ENCODE measurements at places on chromosomes 12 and 14.

- no peak for DNase-seq
Observed at GRCh38 chr12:13045816-13046215, 1.6 kb downstream of the FAM234B start.

DNA sequence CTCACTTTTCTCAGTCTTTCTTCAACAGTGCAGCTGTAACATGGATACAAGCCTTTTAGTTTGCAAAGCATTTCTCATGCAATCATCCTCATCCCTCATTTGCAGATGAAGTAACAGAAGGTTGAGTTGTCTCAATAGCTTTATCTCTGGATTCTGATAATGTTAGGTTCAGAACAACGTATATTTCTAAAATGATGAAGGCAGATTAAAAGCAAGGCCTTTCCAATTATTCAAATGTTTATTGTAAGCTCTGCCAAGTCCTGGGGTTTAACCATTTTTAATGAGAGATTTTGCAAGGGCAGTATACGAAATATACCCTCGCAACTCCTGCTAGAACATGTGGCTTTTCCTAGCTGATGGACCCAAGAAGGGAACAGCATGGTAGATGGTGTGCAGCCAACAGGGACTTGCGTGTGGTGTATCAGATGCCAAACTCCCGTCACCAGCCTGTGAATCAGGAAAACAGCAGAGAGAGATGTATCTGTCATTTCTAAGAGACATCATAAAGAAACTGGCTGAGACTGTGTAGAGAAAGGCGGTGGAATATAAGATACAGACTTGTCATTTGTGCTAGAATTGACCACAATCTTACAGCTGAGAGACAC, 319.7 kb downstream of the MED13L start:
- DNase-seq, result no peak

DNA sequence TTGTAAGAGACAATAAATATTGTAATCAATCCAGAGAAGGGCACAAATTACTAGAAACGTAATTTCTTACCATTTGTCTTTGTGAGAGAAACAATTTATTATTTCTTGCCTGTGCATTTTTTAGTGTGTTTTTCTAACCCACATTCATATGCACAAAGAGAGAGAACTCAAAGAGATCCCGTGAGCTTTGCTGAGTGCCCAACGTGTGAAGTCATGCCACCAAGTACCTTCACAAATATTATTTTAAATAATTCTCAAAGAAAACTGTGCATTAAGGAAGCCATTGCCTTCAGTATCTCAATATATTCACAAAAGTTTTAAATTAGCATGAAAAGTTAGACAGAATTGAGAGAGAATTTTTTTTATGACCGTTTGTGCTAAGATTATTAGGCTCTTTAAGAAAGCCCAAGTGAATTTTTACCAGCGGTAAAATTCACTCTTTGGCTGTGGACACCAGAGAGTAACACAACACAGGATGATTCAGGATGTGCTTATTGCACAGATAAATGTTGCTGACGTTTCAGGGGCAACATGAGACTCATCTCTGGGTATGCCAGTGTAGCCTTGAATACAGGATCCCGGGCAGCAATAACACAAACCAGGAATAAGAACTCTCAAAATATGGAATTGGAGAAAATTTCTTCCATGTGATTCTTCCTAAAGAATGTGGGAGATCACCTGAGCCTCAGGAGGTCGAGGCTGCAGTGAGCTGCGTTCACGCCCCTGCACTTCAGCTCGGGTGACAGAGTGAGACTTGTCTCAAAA, 2.9 kb downstream of the ARHGDIB start:
- no peak for DNase-seq

GRCh38 chr12:68623984-68624383, 13.3 kb downstream of the RAP1B start:
- no peak for DNase-seq

DNA sequence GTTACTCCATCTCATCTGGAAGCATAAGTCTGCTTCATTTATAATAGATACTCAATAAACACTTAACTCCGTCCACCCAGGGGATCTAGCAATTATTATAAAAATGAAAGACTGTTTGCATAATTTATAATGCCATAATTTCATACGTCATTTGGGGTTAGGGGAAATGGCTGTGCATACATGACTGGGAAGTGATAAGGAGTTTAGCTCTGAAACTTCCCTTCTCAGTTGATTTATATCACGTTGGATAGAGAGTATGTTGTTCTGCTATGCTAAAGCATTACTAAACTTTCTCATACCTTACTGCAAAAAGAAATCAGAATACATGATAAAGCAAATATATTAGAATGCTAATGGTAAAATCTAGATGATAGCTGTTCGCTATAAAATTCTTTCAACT, 90.4 kb upstream of the DYNC1H1 start:
- no peak for DNase-seq

GRCh38 chr14:75196064-75196463, 19.7 kb upstream of the TMED10 start:
- DNase-seq, result no peak

GRCh38 chr14:69047255-69047654, 68.2 kb upstream of the ACTN1 start:
- no peak for DNase-seq

GRCh38 chr12:52901715-52902541, 2.9 kb downstream of the KRT8 start:
- DNase-seq, result no peak

GRCh38 chr14:104974665-104975390, 3.3 kb downstream of the AHNAK2 start:
- no peak for DNase-seq

GRCh38 chr14:57823015-57823660, 42.8 kb downstream of the SLC35F4 start:
- no peak for DNase-seq

DNA sequence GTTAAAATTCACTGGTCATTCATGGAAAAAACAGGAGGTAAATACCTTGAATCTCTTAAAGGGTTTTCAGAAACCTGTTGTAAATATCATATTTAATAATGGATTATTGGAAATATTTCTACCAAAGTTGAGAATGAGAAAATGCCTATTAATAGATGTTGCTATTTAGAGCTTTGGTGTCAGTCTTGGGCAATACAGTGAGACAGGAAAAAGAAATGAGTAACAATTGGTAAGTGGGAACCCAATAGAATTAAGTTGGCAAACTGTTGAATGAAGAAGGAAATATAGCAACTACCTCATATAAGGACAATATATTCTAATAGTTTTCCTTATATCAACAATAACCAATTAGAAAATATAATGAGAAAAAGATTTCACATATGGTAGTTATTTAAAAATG, 78.0 kb downstream of the ATF7IP start:
- DNase-seq, result no peak

DNA sequence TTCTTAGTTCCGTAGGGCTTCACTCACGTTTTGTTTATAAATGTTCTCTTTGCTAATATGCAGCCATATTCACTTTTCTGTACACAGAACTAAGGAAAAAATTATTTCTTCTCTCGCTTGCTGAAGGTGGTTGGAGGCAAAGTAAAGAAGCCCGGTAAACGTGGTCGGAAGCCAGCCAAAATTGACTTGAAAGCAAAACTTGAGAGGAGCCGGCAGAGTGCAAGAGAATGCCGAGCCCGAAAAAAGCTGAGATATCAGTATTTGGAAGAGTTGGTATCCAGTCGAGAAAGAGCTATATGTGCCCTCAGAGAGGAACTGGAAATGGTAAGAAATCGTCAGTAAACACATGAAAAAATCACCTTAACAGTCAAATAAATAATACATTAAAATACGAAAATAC, 24.0 kb downstream of the CREBL2 start:
- DNase-seq, result no peak

DNA sequence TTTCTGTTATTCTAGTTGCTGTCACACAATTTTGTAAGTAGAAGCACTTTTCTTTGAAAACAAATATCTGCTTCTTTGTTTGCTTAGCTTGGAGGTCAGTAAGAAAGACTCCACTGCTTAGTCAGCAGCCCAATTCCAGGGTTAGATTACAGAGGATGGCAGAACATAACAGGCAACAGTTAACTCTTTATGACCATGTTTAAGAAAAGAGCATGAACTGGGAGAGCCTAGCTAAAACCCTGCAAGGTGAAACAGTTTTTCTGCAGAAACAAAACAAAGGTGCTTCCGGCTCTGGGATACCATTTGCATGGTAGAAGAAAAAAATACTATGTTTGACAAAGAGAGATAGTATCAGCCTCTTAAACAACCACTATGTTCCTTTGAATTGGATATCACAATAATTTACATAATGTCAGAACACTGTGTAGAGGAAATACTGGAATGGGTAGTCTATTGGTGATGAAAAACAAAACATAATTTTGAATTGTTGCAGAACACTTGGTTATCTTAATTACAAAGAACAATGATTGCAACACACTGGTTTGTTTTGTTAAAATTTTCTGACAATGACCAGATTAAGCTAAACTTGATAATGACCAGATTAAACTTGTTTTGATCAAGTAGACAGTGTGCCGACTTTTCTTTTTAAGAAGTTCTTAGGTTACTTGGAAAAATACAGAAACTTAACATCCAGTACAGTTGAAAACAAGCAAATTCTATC, 22.4 kb upstream of the PPM1H start:
- no peak for DNase-seq

DNA sequence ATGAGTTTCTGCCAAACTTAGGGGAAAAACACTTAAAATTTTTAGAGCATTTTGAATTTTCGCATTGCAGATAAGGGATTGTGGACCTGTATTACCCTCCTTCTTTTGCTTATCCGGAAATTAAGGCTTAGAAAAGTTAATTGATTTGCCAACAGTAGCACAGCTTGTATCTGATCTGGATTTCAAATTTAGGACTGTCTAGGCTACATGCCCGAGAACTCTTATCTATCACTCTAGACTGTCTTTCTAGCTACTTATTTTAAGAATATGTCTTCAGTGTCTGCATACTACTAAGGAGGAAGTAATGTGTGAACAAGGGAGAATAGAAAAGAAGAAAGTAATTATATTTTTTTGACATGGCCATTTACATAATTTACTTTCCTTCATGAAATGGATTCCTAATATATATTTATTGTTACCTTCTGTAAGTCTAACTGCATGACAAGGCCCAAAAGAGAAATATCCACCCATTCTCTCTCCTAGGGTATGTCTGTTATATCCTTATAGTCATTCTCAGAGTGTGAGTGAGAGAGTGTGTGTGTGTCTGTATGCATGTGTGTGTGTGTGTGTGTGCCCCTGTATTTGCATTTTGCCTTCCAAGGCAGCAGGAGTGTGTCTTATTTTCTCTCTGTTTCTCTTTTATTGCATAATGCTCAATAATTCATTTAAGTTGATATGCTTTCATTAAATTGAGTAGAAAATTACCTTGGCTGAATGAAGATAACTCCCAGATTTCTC, 132.1 kb downstream of the SLC5A8 start:
- DNase-seq, result no peak

GRCh38 chr12:55652352-55652751, 15.7 kb downstream of the OR10P1 start:
- DNase-seq, result no peak

- DNase-seq, result no peak
Observed at GRCh38 chr14:99502989-99503421, 21.8 kb downstream of the CCNK start.

DNA sequence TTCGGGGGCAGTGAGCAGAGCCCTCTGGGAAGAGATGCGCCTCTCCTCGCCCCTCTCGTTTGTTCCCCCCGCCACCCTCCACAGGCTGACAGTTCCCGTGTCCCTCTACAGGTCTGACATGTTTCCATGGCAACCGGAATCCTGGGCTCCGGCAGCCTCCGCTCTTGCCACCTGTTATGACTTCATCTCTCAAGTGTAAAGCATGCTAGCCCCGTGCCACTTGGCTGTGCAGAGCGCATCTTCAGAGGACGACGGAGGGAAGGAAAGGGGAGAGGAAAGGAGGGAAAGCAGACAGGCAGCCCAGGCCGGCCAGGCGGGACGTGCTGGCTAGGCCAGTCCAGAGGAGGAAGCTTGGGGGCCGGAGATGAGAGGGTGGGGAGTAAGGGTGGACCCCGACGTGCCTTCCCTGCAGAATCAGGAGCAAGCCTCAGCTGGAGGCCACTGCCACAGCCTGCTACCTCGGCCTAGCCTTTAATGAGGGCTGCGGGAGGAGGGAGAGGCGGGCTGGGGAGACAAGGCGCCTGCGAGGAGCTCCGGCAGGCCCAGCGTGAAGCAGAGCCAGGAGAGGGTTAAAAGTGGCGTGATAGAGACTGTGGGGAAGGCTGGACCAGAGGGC, 214.3 kb downstream of the DPF3 start:
- no peak for DNase-seq

GRCh38 chr14:72217135-72217534, 284.9 kb downstream of the RGS6 start:
- DNase-seq, result no peak

- no peak for DNase-seq
Observed at GRCh38 chr12:67989184-67989920, at the start of gene IFNG-AS1. Gene IFNG-AS1, plus strand, starts transcription at chr12:67989447.

GRCh38 chr14:72849222-72849621, 44.7 kb downstream of the DPF3 start:
- no peak for DNase-seq

DNA sequence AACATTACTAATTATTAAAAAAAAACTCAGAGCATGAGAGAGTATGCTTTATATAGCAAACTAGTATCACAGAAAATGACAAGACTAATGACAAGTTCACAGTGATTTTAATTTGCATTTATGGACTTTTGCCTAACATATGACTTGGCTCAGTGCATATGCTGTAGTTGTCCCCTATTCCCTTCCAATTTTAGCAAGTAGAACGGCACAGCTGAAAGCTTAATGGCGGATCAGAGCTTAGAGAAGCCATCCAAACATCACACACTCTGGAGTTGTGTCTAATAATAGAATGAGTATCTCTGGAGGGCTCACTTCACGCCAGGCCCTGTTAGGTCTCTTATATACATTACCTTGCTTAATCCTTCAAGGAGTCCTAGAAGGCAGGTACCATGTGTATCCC, 13.3 kb downstream of the CNIH1 start:
- no peak for DNase-seq

- DNase-seq, result no peak
Observed at GRCh38 chr14:73283608-73284379, 46.5 kb downstream of the PAPLN start.

DNA sequence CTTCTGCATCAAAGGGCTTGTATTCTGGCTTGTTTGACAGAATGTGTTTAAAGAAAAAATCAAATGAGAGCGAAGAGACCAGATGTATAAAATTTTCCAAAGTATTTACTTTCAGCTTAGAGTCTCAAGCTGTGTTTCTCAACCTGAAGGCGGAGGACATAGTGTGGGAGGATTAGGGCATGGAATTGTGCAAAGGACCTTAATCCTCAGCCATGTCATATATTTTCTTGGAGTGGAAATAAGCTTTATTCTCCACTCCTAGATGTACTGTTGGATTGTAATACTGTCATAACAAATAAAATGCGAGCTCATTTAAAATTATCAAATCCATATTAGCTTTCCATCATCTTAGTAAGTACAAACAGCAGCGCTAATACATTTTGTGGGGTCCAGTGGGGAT, 154.0 kb downstream of the PAH start:
- no peak for DNase-seq

GRCh38 chr12:70398862-70399261, 32.8 kb downstream of the KCNMB4 start:
- DNase-seq, result no peak
